ENCODE measurements at places on chromosomes 12 and 14. TPM values are rescaled to one million over a fixed set of nuclear protein-coding genes. Genes with fewer than 3 reads are reported as not detected.

DCP1B gene
- total RNA-seq, result 5.7 TPM

SIX1 gene
- total RNA-seq, result 4.6 TPM

- DNase-seq, result no peak
These were observed 35.2 kb downstream of the NTN4 start for GRCh38 chr12:95755261-95755865.

DNA sequence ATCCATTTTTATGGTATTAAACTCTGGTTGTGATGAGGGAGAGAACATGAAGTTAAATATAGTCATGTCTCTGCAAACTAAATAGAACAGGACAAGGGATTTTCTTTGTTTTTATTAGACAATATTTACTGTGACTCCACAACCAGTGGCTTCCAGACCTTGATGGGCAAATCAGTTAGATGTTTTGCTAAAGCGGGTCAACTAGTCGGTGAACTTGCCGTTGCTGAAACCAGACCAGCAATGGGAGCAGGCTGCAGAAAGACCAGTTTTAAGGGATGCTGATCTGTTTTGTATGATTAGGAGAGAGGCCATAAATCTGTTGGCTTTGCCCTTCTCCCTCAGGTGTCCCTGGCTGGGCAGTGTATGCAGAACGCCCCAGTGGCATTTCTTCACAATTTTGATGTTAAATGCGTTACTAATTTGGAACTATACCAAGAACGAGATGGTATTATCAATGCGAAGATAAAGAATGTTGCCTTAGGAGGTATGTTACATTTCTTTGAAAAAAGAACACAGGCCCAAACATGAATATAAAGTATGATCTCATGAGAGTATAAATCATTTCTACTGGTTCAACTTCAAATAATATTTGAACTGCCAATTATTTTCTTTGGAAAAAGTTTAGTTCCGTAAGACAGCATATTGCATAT is 19.4 kb downstream of the TCTN2 start:
- no peak for DNase-seq

LBHD2 gene
- total RNA-seq, result not detected

Measured in skin of body (tissue), 3 donors.